ENCODE measurements at places on chromosomes 7 and 10.

- DNase-seq = no peak
Measured at GRCh38 chr7:130329681-130330080, 14.9 kb upstream of the CPA5 start.

- no peak for DNase-seq
Measured at GRCh38 chr10:118980870-118981269, 48.6 kb upstream of the NANOS1 start.

- no peak for DNase-seq
Measured at GRCh38 chr7:75814407-75814947, 871 bp upstream of the CCL24 start.

GRCh38 chr10:124336186-124336585, 82.5 kb downstream of the OAT start:
- no peak for DNase-seq

DNA sequence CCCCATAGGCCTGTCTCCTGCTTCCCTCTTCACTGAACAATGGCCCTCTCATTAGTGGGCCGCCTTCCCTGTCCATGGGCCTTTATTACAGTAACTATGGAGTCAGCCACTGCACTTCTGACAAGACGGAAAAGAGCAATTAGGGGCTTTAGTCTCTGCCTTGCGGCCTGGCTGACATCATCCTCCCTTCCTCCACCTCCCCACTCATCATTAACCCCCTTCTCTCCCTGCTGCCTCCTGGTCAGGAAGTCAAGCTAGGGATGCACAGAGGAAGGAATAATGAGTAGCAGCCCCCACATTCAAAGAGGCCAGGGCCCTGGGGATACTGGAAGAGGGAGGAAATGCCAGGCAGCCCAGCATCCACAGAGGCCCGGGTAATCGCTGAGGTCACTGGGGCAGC, 101.6 kb upstream of the PLXNA4 start:
- DNase-seq = no peak

GRCh38 chr10:44860811-44861736, 50.1 kb upstream of the TMEM72 start:
- DNase-seq = peak; percentile 95

DNA sequence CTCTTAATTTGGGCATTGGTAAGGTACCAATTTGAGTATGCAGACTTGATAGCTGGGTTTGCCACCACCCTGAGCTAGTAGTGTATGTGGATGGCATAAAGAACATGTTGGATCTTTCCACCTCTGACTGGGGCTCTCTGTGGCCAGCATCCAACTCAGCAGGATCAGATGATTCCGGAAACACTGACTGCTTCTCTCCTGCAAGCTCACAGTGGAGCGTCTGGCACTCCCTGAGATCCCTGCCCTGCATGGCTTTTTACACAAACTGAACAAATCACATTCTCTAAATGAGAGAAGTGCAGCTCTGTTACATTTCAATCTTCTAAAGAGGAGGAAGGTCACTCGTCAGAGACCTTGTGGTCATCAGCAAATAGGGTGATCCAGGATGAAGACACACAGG, 1057.5 kb downstream of the NRG3 start:
- no peak for DNase-seq

GRCh38 chr10:100715445-100716385, 29.7 kb upstream of the PAX2 start:
- DNase-seq = no peak

DNA sequence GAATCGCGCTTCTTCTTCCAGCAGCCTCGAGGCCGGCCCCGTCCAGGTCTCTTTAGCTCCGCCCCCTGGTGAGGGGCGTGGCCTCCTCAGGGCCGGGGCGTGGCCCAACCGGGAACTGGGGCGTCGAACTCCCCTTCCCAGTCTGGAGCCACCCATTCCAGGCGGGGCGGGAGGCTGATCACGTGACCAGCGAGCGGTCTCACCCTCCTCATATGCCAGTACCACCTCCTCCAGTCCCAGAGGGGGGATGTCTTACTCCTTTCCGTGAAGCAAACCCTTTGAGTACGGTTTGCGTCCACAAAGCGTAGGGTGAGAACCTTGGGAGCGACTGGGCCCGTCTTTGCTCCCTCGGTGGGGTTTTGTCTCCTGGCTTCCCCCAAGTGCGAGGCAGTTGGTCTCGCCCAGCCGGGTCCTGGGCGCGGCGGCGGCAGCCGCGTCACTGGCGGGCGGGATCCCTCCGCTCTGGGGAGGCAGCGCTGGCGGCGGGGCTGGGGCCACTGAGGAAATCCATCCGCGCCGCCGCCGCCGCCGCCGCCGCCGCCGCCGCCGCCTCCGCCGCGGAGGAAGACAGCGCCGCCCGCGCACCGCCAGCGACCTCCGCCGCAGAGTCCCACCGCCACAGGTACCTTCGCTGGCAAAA, at the start of gene GNB2:
Gene GNB2, plus strand, starts transcription at position 439 of the 640 bp plus-strand sequence. CDS start 2,526 bp downstream, outside the sequence.
- DNase-seq = peak; percentile 99

DNA sequence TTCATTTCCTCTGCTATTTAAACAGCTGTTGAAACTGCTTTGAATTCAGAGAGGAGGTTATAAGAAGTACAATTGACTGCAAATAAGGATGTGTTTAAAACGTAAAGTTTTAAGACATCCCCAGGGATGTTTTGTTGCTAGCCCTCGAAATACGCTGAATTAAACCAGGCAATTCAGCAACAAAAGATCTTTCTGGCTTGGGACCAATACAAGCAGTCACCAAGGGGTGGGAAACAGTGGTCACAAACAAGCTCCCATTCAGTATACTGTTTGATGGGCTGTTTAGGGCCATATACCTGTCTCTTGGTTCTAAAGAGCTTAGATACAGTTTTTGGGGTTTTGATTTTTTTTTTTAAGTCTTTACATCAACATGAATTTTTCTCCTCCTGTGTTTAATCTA, 446.3 kb upstream of the POT1 start:
- no peak for DNase-seq

DNA sequence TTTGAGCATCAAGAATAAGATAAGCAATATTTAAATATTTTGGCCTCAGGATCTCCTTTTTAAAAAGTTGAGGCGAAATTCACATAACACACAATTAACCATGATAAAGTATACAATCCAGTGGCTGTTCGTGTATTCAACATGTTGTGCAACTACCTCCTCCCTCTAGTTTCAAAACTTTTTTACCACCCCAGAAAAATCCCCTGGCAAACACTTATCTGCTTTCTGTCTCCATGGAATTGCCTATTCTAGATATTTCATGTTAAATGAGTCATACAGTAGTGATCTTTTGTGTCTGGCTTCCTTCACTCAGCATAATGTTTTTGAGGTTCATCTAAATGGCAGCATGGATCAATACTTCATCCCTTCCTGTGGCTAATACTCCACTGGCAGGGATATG, 31.8 kb upstream of the IL15RA start:
- DNase-seq = no peak

DNA sequence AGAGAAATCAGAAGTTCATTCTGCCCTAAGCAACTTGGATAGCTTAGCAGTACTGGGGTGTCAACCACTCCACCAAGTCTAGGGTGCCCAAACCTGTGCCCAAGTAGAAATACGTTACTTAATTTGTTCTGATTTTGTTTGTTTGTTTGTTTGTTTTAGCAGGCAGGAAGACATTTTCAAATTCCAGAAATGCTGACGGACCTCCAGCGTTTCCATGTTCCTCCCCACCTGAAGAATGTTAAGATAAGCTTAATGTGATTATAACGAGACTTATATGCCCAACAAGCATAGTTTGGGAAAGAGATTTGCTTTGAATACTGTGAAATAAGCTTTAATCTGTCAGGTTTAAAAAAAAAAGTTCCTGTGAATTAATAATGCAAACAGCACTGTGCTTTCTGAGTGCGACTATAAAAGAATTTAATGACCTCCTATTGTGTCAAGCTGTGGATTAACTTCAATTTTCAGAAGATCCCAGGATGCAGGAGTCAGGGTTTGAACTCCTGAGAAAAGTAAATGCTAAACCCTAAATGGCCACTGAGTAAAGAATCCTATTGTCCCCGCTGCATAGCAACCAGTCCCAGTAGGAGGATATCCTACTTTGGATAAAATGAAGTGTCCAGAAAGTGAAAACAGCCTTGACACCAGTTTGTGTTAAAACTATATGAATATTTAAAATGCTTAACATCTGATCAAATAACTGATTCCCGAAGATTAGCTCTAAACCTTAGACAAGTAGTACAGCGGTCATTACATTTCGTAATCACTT, 56.5 kb downstream of the LYZL1 start:
- no peak for DNase-seq

Data from GM04504 (cell line).